ENCODE measurements at places on chromosomes 7 and 10. TPM values are rescaled to one million over a fixed set of nuclear protein-coding genes. Genes with fewer than 3 reads are reported as not detected.

The FGFR2 gene
- not detected for total RNA-seq

The EBLN1 gene
- total RNA-seq: not detected

The LRRC61 gene
- total RNA-seq: 1.7 TPM

The CHRM2 gene
- 8.4 TPM for total RNA-seq

The INA gene
- 1.7 TPM for total RNA-seq

The GATA3 gene
- 0.29 TPM for total RNA-seq

The ANXA8 gene
- 1.8 TPM for total RNA-seq

The GNAT3 gene
- total RNA-seq: not detected

The CAV1 gene
- total RNA-seq: 856 TPM

The AOAH gene
- total RNA-seq: not detected

The ACTR3C gene
- 4.6 TPM for total RNA-seq

The PRKCQ gene
- not detected for total RNA-seq

The GHRHR gene
- total RNA-seq: not detected

The SYCE1 gene
- not detected for total RNA-seq

The GNGT1 gene
- not detected for total RNA-seq

The GOLGA7B gene
- not detected for total RNA-seq

The CPA2 gene
- not detected for total RNA-seq

The GBX1 gene
- total RNA-seq: not detected

The TYW1B gene
- total RNA-seq: 0.53 TPM

The OPALIN gene
- total RNA-seq: not detected

The FBXO24 gene
- under 0.01 TPM for total RNA-seq

The AKR1C4 gene
- not detected for total RNA-seq

Data from myometrial cell (primary cell).